ENCODE measurements at places on chromosomes 11 and 22.
A peak's percentile ranks its signal among the peaks of the same experiment; 100 is the strongest.

DNA sequence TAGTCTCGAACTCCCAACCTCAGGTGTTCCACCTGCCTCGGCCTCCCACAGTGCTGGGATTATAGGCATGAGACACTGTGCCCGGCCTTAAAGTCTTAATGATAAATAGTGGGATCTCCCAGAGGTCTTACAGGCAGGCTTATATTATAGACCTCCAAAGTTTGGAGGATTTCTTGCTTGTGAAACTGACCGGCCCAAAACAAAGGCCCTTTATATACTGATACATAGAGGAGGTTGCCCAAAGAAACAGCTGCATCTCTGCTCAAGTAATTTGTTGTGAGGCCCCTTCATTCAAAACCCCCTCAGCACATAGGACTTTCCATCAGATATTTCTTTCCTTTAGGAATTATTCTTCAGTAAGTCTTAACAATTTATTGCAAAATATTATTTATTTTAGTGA is 27.4 kb upstream of the RDX start:
- no peak for DNase-seq

DNA sequence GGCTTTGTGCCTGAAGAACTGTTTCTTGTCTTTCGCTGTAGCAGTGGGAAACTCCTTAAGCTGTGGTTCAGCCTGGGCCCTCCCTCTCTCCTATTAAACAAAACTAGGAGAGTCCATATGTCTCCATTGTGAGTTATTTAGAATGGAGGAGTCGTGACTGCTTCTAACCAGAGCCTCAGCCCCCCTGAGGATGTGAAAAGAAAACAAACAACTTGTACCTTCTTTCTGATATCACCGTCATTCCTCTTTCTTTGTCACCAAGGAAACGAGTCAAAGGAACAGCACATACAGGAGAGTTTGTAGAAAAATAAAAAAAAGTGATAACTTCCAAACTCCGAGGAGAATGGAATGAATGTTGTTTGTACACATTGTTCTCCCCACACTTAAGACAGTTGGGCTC is 11.6 kb upstream of the EXT2 start:
- no peak for DNase-seq

DNA sequence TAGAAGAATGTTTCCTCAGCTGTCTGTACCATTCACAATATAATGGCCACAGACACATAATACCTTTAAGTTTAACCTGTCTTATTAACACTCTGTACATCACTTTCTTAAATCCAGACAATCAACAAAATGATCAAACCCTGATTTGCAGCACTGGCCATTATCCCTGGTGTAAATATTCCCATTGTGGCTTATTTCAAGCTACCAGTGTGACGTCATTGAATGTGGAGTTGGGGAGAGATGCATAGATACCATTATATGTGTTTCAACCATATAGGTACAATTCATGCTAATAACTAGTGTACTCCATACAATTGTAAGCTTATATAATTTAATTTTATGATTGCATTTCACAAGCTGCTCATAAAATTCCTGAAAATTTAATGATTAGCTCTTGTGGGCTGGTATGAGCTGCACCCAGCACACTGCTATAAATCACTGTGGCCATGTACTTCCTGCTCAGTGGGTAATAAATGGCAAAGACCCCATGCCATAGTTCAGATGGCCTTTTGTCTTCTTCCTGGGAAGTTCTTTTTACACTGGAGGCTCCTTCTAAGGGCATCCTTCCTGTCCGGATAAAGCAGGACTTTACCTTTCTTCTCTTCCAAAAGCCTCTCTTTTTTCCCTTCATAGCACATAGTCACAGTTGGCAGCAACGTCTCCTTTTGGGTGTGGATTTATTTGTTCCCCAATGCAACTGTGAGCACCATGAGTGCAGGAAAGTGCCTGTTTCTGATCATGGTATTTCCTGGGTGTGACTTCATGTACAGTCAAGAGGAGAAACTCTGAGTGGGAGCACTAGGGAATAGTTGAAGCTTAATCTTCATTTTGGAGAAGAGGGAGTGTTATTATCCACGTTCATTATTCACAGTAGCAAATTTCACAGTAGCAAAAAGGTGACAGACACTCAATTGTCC is 87.8 kb downstream of the MIAT start:
- no peak for DNase-seq

DNA sequence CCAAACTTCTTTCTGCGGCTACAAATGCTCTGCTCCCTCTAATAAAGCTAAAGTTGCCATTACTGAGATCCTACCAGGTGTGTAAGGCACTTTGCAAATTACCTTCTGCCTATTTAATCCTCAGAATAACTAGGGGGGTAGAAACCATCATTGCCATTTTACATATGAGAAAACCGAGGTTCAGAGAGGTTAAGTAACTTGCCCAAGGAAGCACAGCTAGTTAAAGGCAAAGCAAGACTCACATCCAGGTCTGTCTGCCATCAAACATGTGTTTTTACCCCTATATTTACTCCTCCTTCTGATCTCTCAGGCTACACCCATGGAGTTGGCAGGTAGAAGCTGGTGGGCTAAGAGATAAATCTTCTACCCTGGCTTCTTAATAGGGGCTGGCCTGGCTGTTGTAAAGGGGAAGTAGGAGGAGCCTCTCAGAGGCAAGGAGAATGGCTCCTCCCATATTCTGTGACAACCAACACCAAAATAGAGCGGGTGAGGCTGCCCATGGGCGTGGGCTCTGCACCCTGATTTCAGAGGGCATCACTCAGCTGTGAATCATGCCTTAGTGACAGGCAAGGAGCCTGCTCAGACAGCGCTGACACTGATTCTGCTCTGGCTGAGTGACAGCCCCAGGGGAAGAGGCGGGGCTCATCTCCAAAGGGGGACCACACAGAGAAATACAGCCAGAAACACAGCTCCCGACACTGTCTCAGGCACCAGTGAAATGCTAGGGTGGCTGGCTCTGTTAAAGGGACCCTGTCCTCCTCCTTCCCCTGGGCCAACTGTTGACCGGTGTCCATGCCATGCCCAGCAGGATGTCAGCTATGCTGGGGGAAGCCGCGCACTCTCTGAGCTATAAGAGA is 106.8 kb downstream of the ABTB2 start:
- DNase-seq, result peak; percentile 83

GRCh38 chr11:119339589-119340334 is 921 bp downstream of the C1QTNF5 start:
- no peak for DNase-seq

- DNase-seq, result no peak
Measured at GRCh38 chr22:46381142-46381541, 45.6 kb downstream of the TRMU start.

DNA sequence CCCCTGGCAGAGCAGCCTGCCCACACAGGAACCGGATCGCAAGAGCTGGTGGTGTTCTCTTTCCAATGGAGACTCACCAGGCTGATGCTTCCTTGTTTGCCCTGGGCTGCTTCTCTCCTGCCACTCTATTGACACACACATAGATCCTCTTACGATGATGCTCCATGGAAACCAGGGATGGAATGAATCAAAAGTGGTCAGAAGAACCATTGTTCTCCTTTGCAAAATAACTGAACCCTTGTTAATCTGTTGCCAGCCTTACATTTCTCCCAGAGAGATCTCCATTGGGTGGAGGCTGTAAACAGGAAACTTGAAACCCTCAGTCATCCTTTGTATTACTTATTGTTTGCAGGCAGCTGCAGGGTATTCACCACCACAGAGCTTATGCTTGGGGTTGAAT is 24.6 kb upstream of the LDLRAD3 start:
- DNase-seq, result no peak

DNA sequence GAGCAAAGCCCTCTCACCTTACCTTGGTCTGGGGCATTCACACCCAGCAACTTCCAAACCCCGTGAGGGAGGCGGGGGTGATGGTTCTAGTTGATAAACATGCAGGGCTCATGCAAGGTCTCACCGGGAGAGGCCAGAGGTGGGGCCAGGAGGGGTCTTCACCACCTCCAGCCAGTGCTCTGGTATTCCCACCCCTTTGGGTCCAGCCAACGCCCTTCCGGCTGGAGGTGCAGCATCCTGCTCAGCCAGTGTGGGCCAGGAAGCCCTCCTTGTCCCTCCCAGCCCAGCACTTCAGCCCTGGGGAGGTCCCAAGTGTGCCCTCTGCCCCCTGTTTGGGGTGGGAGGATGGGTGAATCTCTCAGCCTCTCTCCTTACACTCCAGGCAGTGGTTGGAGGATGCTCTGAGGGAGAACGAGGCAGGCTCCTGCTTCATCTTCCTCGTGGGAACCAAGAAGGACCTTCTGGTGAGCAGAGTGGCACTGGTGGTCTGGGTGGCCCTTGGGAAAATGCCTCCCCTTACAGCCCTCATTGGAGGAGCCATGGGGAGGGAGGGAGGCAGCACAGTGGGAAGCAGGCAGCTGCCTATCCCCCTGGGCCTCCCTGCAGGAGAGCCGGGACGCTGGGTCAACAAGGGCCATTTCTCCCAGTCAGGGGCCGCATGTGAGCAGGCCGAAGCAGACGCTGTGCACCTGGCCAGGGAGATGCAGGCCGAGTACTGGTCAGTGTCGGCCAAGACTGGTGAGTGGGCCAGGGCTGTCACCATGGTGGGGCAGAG is 13.4 kb downstream of the RAB36 start:
- DNase-seq, result no peak

DNA sequence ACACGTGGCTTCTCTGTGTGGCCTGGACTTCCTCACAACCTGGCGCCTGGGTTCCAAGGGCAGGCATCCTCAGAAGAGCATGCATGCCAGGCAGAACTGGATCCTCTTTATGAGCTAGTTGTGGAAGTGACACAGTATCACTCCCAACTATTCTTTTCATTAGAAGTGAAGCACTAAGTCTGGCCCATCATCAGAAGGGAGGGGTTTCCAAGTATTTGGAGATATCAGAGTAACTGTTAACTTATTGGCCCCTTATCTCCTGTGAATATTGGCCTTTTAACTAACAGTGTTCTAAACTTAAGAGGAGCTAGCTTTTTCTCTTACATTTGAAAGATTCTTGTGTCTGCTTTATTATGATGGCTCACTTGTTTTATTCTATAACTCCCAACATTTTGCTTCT is 35.5 kb downstream of the FDX1 start:
- no peak for DNase-seq

DNA sequence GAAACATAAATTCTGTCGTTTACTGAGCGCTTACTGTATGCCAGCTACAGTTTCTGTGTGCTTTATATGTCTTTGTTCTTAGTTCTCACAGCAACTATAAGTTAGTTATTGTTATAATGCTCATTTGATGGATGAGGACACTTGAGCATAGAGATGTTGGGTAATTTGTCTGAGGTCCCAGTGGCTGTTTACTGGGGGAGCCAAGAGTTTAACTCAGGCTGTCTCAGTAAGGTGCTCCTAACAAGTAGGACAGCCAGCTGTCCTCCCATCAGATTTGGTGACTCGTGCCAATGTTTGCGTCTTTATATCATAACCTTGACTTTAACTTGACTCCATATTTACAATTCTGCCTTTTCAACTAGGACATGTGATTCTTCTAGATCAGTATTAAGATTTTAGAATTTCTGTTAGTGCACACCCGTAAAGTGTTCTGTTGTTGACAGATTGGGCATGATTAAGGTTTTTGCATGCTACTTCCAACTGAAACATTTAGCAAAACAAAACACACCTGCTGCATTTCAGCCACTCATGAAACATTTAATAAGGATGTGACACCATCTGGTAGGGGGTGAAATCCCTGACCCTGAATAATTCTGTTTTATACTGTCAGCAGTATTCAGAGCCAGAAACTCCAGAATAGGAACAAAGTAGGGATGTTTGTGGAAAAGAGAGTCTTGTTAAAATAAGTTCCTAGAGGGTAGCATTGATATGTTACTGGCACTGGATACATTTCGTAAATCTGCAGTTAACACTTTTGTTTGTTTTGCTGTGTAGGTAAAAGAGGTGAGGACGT is 1.9 kb downstream of the REXO2 start:
- DNase-seq, result no peak

DNA sequence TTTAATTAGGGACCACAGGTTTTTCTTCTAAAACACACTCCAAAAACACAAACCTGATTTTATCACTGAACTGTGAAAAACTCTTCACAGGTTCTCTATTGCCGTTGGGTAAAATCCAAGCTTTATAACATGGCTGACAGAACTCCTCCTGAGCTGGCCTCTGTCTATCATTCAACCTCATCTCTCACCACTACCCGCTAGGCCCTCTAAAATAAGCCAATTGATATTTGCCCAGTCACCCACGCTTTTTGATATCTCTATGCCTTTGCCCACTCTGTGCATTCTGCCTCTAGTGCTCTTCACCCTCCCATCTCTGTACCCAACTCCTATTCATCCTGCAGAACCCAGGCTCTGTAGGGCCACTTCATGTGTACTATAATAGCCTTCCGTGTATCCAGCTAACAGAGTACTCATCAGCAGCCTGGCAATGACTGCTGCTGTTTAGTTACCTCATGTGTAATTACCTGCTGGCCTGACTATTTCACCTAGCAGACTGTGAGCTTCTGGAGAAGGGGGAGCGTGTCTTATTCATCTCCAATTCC is 1.1 kb upstream of the CNGA4 start:
- no peak for DNase-seq

GRCh38 chr11:93324500-93324899 is 6.0 kb upstream of the DEUP1 start:
- DNase-seq, result no peak

GRCh38 chr11:115848611-115849010 is 344.4 kb upstream of the CADM1 start:
- no peak for DNase-seq

DNA sequence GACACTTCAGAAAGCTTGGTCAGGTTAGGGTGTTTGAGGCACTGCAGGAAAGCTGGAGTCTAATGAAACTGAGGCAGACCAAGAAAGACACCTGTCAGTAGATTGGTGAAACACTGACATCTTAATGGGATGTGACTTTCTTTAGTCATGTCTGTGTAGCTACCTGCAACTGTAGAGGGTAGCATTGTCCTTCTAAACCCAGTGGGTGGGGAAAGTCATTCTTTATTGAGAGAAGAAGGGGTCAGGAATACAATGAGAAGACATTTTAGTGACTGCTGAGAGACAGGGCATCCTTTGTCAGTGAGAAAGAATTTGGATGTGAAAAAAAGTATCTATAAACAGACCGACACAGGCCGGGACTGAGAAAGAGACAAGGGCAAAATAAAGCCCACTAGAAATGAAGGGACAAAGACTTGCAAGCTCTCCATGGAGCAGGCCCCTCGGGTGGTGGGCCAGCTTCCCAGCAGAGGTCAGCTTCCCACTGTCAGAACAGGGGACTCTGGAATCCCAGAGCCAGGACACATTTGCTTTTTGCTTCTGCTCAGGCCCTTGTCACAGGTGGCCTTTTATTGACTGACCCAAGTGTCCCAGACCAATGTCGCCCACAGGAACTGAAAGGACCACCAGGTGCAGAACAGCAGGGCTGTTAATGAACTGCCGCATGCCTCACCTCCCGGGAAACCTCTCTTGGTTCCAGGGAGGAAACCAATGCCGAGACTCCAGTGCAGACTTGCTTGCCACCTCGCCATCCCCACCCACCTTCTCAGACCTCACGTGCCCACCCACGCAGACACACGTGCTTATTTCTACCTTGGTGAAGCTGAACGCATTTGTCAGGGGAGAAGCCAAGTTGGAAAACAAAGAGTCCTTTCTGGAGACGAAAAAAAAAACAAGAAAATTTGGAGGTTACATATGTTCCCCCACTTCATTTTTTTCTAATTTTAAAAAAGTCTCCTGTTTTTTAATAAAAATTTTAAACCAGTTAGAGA is 212.8 kb downstream of the TENM4 start:
- DNase-seq, result no peak

- no peak for DNase-seq
Measured at GRCh38 chr11:64448599-64449380, 89.8 kb downstream of the RPS6KA4 start.
